ENCODE measurements at places on chromosomes 7 and 10.

DNA sequence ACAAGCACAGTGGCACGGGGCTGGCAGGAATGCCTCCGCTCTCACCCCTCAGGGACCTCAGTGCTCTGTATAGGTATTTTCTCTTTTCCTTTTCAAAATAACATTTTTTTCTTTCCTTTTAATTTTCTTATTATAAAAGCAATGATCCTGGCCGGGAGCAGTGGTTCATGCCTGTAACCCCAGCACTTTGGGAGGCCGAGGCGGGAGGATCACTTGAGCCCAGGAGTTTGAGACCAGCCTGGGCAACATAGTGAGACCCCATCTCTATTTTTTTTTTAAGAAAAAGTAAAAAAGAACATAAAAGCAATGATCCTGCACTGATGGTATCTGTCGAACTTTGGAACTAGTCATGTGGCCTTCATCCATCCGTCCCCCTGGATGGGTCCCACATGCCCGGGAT, 3.2 kb downstream of the PRF1 start:
- no peak for DNase-seq

DNA sequence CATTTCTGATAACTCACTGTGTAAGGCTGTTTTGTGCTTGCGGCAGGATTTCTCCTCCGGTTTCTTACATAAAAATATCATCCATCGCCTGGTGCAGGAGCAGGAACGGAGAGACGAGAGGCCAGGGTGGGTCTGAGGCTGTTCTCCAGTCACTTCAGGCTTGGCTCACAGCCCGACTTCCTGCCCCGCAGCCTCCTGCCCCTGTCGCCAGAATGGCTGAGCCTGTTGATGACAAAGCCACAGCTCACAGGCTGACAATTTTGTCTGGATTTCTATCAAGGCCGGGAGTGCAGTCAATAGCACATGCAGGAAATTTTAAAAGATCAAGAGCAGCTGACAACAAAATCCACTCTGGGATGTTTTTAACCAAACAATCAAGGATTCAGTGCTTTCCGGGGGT, 229.7 kb upstream of the ZNF32 start:
- DNase-seq: no peak

- no peak for DNase-seq
Measured at GRCh38 chr10:33697016-33697415, 362.5 kb upstream of the NRP1 start.

DNA sequence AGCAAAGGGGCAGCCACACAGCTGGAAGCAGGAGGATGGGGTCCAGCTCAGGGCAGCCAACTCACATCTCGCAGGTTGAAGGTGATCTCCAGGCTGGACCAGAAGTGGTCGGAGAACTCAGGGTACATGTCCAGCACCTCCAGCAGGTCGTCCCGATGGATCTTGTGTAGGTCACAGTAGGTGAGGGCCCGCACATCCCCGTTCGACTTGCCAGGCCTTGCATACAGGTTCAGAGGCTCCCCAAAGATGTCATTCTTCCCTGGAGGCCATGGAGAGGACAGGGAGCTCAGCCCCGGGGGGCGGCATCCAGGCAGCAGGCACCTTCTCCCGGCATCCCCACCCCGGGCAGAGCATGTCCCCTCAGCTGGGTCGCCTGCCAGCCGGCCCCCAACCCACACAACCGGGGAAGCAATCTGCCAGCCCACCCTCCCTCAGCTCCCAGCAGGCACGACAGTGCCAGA, 29.3 kb downstream of the KCNH2 start:
- no peak for DNase-seq

DNA sequence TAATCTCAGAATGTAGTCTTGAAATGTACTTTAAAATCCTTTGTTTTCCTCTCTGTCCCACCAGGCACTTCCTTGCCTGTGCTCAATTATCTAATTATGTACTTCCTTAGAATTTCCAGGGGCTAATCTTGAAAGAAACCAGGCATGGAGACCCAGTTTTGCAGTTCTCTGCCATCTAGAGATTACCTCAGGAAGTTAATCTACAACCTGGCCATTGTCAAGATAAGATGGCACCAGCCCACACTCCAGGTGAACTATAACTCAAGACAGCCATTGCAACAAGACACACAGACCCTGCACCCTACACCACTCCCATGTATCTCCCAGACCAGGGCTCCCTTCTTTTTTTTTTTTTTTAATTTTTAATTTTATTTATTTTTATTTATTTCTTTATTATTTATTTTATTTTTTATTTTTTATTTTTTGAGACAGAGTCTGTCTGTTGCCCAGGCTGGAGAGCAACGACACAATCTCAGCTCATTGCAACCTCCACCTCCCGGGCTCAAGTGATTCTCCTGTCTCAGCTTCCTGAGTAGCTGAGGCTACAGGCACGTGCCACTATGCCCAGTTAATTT, 85.9 kb upstream of the TRIM24 start:
- no peak for DNase-seq

GRCh38 chr7:44307905-44308595, 17.3 kb downstream of the CAMK2B start:
- no peak for DNase-seq

GRCh38 chr10:107442035-107442505, 277.6 kb upstream of the SORCS1 start:
- no peak for DNase-seq

DNA sequence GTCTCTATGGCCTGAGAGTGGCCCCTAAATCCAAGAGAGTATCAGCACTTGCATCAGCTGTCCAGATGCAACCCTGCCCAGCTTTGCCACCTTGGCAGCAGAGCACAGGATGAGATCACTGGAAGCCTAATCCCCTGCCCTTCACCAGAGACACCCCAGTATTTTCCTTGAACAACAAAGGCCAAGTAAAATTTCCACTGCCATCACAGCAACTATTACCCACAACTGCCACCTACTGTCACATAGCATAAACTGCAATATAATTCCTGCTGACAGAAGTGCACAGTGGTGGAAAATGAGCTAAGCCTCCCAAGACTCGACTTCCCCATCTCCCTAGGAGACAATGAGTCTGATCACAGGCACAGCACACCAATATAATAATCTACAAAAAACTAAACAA, 462.8 kb upstream of the ZWINT start:
- DNase-seq: no peak

DNA sequence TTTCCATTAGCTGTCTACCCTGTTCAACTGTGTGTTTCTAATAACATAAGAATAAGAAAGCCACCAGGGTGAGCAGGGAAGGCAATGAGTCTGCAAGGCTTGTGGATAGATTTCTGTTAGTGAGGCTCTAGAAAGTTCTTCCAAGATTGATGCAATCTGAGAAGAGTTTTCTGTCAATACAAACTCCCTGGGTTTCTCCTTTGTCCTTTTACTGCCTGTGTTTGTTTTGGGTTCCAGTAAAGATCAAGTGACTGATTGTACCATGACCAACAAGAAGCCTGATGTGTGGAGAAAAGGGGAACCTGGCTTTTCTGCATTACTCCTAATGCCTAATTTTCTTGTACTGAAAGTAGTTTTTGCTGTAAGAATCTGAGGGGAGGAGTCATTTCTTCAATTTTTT, 139.9 kb downstream of the CFTR start:
- DNase-seq: no peak

DNA sequence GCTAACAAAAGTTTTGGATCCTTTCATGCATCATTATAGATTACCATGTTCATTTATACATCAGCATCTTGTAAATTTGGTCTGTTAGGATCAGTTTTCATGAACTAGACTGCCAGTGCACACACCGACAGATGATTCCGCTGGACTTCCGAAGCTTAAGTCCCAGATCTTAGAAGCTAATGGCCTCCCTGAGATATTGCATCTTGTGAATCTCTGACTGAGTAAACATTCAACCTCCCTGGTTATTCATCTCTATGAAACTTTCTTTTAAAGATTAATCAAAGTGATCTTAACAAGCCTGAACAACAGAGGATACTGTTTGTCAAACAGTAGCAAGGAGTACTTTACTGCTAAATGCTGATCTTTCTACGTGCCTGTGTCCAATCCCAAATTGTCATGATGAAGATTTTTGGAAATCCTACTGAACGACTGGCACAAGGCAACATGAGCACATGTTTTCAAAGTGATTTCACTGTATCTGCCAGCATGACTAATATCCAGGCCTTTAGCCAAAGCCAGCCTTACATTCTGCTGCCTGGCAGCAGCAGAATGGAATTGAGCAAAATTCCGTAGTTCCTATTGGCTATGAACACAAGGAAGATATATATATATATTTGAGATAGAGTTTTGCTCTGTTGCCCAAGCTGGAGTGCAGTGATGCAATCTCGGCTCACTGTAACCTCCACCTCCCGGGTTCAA, 91.3 kb upstream of the ANK3 start:
- DNase-seq: no peak

GRCh38 chr7:139973101-139974050, 89.4 kb downstream of the PARP12 start:
- DNase-seq: peak; percentile 18

GRCh38 chr7:47501406-47501805, 80.5 kb downstream of the TNS3 start:
- no peak for DNase-seq

DNA sequence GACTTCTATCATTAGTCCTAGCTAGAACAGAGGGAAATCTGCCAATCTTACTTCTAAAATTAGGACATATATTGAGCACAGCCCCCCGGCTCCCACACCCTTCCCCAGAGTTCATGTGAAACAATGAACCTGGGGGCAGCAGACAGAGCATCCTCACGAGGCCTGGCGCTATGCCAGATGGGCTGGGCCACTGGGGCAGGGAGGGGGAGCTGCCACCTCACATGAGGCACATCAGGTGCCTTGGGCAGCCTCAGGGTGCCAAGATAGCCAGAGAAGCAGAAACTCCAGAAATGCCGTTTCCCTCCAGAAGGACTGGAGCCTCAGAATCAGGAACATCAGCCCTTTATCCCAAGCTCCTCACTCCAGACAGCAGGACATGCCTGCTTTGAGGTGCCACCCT, 92.8 kb upstream of the LANCL2 start:
- DNase-seq: no peak

GRCh38 chr10:86344714-86345161, 21.9 kb downstream of the GRID1 start:
- peak; percentile 25 for DNase-seq

DNA sequence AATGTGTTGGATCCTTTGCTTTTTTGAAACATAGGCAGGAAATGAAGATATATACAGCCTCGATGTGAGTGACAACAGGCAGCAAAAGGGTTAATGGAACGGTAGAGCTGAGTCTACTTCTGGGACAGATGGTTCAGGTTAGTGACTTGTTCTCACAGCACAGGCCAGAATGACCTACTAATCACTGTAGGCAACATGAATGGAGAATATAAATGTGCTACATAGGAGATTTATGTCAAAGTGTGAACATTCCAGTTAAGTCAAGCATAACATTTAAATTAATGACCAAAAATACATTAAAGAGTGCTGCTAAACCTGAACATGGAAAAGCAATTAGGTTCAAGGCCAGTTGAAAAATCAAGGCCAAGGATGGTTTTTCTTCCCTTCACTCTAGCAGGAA, 235.2 kb downstream of the POU6F2 start:
- no peak for DNase-seq

DNA sequence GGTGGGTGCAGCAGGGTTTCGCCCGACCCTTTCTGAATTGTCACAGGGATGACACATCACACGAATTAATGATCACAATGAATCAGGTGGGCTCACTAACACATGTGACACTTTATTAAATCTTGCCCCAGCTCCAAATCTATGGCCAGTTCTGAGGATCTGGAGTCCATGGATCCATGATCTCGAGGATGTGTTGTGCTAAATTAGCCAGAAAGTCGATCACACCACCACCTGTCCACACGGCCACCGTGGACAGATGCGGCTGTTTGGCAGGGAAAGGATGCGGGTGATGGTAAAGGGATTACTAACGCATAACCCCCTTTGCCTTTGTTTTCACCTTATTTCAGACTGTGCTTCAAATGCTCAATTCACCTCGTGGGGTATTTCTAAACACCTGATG, 96.4 kb downstream of the COBL start:
- DNase-seq: no peak

DNA sequence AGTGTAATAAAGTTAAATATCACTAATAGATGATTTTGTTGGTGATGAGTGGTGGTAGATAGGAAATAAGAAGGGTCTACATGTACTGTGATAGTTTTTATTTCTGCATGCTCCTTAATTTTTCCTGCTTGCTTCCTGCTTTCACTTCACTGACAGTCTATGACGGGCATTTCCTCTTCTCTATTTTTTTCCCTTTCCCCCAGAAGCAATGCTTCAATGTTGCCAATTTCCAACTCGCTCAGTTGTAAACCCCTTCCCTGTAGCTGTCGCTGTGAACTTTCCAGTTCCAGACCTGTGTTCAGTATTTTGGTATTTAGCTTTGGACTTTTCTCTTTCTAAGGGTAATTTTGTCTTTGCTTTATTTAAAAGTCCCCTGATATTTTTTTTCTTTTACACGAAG, 123.5 kb upstream of the AGR3 start:
- no peak for DNase-seq

GRCh38 chr10:3887885-3888476, 103.0 kb upstream of the KLF6 start:
- no peak for DNase-seq

GRCh38 chr7:93861325-93861949, 29.1 kb downstream of the TFPI2 start:
- no peak for DNase-seq

GRCh38 chr7:25671111-25671510, 442.8 kb upstream of the NPVF start:
- DNase-seq: no peak

DNA sequence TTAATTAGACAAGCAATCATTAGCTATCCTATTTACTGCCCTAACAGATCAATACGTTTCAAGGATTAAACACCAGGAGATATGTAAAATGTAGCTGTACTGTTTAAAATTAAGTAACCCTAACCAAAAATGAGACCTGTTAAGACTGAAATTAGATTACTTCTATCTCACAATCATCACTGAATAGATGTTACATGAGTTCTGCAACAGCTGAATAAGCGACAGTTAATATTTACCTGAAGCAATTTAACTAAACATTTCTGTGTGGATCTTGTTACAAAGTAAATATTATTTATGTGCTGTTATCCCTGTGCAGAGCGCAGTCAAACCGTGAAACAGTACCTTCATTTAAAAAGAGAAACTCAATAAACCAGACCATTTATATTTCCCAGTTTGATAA, 122.5 kb downstream of the RELN start:
- peak; percentile 93 for DNase-seq

- DNase-seq: no peak
Measured at GRCh38 chr10:14742815-14743214, 31.9 kb downstream of the FAM107B start.

GRCh38 chr7:111531993-111532392, 30.3 kb downstream of the IMMP2L start:
- DNase-seq: no peak

GRCh38 chr10:69359148-69359547, 57.6 kb downstream of the TACR2 start:
- no peak for DNase-seq

DNA sequence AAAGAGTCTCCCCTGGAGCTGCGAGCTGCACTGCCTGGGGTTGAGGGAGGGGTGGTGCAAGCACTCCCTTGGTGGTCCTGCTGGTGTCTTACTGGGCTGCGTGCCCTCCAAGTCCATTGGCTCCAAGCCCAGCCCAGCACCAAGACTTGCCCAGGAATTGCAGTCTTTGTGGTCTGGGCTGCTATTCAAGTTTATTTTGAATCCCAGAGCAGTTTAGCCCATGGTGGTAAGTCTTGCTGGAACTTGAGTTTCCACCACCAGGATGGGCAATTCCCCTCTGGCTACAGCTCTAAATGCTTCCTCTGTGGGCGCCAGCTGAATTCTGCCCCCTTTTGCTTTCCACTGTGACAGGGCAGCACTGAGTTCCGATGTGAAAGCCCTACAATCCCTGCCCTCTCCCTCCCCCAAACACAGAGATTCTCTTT, 25.1 kb downstream of the GALNT11 start:
- DNase-seq: no peak

GRCh38 chr10:64537928-64538327, 1016.7 kb downstream of the REEP3 start:
- DNase-seq: no peak

- no peak for DNase-seq
Measured at GRCh38 chr7:46320956-46321355, 399.9 kb upstream of the IGFBP3 start.
